ENCODE measurements at places on chromosomes 1 and 21.

DNA sequence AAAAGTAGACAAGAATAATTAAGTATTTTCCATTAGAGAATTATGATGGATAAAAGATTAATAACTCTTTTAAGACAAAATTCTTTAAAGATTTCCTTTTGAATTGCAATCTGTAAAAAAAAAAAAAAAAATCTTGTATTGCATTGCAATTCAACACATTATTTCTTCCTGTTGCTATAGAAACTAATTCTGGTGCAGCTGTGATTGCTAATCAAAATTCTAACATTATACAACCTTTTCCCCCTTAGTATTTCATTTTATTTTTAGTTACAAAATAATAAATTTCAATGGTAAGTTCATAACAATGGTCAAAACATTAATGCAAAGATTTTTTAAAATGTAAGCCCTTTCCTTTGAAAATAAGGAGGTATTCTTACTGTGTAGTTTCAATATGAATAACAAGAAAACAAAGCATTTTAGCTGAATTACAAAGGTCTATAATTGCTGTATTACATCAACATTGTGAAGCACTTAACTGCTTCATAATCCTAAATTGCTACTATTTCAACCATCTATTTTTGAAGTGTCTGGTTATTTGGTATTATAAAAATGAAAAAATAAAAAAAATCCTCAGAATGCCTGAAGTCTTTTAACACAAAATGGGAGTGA is 135.0 kb downstream of the SYT14 start:
- no peak for DNase-seq

DNA sequence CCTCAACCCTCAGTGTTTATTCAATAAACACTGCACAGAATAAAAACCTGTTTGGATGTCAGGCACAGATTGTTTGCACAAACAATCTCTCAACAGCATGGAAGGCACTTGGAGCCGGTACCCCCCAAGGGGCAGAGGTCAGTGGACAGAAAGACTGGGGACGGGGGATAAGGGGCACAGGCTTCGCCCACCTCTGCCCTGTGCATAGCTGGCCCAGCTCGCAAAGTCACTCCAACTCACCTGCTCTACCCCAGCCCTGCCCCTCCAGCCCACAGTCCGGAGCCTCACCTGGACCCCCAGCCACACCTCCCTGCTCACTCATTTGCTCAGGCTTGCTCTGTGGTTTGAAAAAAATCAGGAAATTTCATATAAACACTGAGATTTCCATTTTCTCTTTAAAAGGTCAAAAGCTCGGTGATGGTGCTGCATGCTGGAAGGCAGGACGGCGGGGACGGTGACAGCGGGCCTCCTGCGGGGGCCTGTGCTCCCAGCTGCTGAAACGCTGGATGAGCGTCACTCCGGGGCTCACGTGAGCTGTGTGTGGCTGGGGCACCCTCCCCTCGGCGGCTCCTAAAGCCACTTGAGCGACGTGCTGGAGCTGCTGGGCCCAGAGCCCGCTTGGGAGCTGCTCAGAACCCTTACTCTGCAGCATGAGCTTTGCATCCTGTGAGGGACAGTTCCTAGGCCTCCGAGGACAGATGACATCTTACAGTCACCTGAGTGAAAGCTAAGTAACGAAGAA is 54.5 kb downstream of the PRDM15 start:
- no peak for DNase-seq

DNA sequence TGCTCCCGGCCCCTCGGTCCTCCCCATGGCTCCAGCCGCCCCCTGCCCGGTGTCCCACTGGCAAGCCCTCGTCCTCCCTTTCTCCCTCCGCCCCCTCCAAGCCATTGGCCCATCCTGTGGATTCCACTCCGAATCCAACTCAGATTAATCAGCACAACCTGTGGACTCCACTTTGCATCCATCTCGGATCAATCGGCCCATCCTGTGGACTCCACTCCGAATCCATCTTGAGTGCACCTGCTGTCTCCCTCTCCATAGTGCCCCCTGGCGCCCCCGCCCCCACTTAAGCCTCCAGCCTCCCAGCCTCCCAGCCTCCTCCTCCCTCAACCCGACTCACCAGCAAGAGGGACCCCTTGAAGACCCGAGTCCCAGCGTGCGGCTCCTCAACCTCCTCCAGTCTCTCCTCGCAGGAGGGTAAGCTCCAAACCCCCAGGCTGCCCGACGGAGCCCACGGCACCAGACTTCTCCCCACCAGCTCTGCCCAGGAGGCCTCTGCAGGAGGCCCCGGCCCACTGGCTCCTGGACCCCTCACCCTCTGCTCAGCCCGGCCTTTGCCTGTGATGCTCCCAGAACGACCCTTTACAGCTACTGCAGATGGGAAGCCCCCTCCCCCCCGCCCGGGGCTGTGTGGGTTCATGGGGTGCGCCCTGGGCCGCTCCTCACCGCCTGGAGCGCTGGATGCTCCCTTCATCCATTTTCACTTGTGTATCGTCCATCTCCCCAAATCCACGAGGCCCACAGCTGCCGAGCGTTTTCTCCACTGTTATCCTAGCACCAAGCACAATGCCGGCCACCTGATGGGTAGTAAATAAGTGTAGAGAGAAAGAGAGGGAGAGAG is 40.6 kb upstream of the TSPEAR start:
- DNase-seq = no peak

DNA sequence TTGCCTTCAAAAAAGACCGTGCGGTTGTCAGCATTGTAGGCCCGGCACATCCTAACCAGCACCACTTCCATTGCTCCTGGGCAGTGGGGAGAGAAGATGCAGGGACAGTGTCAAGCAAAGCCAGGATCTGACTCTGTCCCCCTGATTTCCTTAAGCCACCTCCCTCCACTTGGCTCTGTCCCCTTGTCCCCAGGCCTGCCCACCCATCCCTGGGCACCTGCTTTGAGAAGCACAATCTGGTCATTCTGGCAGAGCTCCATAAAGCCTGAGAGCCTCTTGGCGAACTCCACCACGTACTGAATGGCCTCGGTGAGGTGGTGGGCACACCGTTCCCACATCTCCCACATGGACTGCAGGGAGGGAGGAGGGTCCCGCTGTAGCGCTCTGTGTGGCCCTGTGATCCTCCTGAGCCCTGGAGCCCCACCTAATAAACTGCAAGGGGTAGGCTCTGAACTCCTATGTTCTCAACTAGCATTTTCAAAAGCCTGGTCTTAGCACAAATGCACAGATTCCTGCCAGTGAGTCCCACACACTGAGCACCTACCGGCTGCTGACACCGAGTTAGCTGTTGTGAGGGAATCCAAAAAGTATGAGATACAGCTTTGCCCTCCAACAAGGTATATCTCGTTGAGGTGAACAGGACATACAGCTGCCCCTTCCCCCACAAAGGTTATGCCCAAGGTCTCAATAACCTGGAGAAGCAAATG is 8.2 kb upstream of the LINGO4 start:
- DNase-seq = no peak

DNA sequence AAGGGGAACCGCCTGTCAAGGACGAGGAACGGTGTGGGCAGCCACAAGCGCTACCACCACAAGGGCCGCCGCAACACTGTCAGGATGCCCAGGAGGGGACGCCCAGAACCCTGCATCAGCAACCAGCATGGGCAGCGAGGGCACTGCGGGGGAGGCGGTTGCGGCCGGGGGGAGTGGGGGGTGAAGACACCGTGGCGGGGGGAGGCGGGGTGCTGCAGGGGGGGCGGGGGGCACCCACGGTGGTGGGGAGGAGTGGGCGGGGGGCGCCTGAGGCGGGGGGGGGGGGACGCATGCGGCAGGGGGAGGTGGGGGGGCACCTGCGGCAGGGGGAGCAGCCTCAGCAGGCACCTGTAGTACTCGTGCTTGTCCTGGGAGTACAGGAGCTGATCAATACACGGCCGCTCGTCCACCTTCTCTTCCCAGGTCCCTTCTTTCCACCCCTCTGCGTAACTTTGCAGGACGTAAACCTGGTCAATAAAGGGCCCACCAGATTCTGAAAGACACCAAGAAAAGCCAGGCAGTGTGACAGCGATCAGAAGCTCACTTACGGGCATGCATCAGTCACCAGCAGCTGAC is 4.6 kb downstream of the POFUT2 start:
- DNase-seq = no peak

- DNase-seq = peak; percentile 84
Measured at GRCh38 chr1:209884249-209884648, 53.8 kb upstream of the SYT14 start.

GRCh38 chr1:241311056-241311746 is 45.8 kb downstream of the RGS7 start:
- DNase-seq = peak; percentile 64

DNA sequence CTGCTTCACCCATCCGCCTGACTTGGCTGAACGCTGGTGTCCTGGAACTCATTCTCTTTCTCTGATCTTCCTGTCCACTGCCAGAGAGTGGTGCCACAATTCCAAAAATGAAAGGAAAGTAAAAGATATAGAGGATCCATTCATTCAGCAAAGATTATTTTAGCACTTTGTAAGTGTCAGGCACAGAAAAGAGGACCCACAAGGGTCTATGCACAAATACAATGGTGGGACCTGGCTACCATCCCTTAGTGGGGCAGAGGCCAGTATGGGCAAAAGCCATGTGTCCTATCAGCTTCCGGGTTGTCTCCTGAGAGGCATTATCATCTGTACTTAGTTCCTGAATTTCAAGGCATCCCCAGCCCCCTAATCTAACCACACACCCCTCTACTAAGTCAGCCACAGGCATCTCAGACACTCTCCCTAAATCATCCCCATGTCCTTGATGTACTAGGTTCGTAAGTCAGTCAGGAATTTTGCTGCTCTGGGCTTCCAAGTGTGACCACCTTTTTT is 19.0 kb downstream of the SSR2 start:
- DNase-seq = no peak

GRCh38 chr1:201883786-201884185 is 4.9 kb upstream of the SHISA4 start:
- peak; percentile 54 for DNase-seq
